ENCODE measurements at places on chromosomes 2 and 18.

DNA sequence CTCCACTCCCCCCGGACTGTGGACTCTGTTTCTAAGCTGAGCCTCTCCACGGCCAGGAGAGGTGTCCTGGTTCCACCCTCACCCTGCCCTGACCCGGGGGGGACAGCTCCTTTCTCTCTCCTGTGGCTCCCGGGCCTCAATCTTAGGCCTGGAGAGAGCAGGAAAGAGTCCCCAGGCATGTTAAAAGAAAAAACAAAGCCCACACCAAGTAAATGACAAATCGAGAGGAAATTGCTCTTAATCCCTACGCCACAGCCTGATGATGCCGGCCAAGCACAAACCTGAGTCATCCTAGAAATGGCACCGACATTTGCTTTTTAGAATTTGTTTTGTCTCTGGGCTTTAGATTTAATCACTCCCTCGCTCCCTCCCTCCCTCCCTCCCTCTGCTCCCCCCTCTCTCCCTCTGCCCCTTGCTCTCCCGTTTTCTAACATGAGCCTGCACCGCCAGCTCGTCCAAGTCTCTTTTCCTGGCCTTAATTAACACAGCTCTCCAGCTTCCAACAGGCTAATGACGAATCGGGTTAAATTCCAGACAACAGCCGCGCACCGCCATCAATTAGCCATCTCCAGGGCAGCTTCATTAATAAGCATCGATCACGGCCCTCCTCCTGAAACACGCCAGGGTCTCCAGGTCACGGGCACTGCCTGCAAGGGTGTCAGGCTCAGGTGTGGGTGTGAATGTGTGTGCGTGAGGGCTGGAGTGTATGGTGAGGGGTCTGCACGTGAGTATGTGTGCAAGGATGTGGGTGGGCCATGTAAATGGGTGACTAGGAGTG lies 230.8 kb downstream of the CELF4 start:
- DNase-seq: peak; percentile 89

DNA sequence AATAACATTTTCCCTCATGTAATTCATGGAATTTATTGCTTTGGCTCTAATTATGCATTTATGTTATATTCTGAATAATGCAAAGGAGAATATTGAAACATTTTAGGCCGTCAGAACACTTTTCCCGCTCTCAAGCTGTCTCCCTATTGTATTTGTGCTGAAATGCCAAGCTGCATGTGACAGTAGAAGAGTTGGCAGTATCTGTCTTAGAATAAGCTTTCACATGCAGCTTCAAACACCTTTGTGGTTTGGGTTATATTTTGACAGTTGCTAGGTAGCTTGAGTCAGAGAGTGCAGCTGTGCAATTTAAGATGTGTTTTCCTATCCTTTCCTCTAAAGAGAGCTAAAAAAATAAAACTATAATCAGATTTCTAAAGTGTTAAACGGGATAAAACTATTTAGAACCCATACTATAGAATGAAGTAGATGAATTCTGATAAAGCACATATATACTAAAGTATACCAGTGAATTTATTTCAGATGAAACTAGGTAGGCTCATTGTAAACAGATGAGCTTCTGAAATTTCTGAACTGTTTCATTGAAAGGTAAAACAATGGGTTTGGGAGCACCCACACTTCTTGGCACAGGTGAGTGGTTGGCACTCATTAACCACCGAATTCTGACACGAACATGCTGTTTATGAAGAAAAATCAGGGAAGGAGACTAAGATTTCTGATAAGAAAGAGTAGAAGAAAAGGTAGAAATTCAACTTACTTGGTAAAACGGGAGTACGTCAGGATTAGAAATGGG lies 43.4 kb downstream of the PLCL1 start:
- no peak for DNase-seq

DNA sequence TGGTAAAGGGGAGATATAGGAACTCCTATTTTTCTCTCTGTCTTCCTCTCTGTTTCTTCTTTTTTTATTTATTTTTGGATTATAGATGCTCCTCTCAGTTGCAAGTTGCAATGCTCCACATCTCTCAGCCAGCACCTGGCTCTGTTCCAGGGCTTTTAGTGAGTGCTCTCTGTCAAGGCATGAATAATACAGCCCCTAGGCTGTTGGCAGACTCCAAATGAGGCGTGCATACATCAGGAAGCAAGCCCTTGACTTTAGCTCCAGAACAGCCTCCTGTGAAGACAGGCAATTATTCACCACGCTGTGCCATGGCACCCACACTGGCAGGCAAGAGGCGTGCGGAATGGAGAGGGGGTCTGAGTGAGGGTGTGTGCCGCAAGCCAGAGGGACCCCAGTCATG lies 228.1 kb upstream of the PXDN start:
- DNase-seq: peak; percentile 14

GRCh38 chr2:54605836-54606235 lies 117.6 kb upstream of the EML6 start:
- DNase-seq: peak; percentile 21

Data from GM23248 (cell line).